Urothelium cell line (cell line): ENCODE measurements at places on chromosomes 2 and 18.

GRCh38 chr2:25313711-25314513 lies 27.8 kb downstream of the DNMT3A start:
- no peak for DNase-seq

- DNase-seq: no peak
Measured at GRCh38 chr18:63166142-63166541, 153.4 kb downstream of the BCL2 start.

- DNase-seq: no peak
Measured at GRCh38 chr2:223264541-223265193, 212.7 kb downstream of the KCNE4 start.

DNA sequence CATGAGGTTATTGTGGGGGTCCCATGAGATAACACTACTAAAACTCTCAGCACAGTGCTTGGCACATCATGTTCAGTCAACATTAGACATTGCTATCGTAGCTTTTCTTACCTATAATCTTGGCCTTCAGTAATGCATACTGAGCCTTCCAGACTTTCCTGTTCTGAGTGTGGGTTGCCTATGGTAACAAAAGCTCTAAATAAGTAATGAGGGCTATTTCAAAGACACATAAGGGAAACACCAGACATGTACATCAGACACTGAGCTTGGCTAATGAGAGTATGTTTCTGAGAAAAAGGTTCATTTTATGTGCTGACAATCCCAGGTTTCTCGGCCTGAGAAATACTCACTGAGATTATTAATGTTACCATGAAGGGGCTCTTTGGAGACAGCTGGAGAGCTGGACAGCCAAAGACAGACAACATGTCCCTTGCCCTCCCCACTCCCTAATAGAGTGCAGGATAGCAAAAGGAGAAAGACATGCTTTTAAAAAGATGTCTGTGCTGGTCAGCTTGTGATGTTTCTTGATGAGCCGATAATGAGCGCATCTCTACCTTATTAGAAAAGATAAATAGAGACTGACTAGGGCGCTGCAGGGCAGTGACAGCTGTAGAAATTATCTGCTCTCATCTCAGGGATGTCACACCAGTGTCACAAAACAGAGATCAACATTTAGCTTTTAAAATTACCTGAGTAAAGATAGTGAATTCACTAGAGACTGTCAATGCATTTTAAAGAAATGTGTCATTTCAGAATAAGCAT lies 25.4 kb downstream of the POLE4 start:
- no peak for DNase-seq

DNA sequence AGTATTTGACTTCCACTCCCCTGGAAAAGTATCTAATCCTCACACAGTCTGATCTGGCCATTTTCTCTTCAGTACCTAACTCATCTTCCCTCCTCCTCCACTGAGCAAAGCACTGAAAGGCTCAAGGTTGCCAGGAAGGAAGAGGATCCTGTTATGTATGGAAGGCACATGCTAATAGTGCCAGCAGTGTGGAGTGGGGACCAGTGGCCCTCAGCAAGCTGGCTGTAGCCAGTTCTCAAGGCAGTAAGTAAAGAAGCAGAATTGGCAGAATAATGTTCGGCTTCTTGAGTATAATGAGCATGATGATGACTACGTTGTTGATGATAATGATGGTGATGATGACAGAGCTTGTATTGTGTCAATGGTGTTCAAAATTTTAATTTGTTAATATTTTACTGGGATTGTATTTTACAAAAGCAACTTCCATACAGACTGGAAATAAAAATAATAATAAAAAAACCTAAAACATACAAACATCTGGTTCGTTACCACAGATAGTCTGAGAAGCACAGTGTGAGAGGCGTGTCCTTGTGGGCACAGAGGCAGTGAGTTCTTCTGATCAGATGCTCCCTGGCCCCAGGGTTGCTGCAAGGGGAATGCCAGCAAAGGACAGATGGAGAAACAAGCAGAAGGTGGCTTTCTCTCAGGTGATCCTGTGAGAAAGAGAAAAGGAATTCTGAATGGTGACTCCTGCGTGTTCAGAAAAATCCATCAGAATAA lies 528.8 kb downstream of the CMPK2 start:
- no peak for DNase-seq
